GM12892 (cell line): ENCODE measurements at places on chromosomes 6 and 20.
A peak's percentile ranks its signal among the peaks of the same experiment; 100 is the strongest.

GRCh38 chr20:11467436-11467835 is 450.3 kb upstream of the BTBD3 start:
- DNase-seq: no peak

DNA sequence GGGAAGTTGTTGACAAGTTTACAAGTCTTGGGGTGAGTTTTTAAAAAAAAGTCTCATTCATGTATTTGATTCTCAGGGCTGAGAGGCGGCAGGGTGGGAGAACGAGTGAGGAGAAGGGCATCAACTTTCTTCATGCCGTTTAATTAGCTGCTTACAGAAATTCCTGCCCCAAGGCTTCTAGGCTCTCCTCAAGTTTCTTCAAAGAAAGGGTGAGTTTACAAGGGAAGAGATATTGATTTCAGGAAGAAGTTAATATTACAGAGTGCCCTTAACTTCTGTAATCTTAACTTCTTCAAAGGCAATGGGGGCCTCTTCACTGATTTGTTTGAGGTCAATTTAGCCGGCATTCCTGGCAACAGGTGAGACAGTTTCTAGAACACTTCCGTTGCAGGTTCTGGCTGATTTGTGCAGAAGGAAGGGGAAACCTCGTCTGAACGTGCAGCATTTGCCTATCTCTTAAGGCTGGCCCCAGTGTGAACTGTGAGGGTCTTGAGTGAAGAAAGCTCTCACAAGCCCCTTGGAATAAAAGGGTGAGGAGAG is 3.4 kb upstream of the COL12A1 start:
- DNase-seq: no peak

GRCh38 chr20:34458631-34459030 is 57.6 kb upstream of the DYNLRB1 start:
- no peak for DNase-seq

DNA sequence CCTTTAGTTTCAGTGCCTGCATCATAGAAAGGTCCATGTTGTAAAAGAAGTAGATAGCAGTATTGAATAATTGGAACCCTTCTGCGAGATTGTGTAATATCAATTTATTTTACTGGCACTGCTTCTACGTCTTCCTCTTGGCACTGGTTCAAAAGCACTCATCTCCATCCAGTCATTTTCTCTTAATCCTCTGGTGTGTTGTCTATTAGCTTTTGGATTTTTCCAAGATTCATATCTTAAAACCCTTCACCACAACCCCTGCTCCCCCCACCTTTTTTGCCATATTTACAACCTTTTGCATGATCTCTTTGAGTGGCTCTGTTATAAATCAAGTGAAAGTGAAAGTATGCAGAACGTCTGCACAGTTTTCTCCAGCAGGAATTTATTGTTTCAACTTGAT is 76.6 kb upstream of the HSF2 start:
- no peak for DNase-seq

GRCh38 chr20:16622501-16622900 is 49.3 kb upstream of the KIF16B start:
- no peak for DNase-seq

GRCh38 chr20:21046413-21047070 is 59.6 kb downstream of the LINC00237 start:
- no peak for DNase-seq

DNA sequence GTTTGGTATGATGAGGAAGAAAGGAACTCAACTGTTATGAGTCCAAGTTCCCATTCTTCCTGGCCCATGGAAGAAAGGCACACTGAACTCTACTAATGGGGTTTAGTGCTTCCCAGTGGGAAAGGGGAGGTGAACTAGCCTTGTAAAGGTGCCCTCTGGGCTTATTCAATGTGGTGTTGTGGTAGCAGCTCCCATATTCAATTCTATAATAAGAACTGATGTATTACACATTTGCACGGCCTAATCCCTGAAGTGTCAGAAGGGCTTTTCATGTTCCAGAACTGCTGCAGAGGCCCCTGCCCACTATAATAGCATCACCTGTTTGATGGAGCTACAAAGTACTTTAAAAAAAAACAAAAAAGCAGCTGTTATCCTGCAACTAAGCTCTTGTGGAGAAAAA is 17.1 kb downstream of the PRKN start:
- no peak for DNase-seq

GRCh38 chr6:123668063-123668462 is 31.3 kb upstream of the TRDN start:
- DNase-seq: no peak

DNA sequence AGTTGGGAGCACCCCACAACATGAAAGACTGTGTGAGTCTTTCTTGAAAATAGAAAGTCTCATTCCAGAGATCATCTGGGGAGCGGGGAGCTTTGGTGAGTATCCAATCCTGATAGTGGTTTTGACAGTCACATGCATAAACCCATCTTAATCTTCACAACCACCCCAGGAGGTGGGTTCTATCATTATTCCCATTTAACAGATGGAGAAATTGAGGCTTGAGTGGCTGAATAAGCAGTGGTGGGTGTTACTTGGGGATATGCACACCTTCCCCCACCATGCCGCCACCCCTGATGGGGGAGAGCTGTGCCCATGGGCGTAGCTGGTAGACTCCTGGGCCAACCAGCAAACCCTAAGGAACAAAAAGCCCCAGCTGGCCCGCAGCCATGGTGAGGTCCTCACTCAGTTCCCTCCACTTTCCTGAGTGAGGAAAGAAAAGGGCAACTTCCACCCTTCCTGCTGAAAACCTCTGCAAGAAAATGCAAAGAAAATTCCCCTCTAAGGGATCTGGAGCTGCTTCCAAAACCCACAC is 99.8 kb downstream of the SNX5 start:
- no peak for DNase-seq

DNA sequence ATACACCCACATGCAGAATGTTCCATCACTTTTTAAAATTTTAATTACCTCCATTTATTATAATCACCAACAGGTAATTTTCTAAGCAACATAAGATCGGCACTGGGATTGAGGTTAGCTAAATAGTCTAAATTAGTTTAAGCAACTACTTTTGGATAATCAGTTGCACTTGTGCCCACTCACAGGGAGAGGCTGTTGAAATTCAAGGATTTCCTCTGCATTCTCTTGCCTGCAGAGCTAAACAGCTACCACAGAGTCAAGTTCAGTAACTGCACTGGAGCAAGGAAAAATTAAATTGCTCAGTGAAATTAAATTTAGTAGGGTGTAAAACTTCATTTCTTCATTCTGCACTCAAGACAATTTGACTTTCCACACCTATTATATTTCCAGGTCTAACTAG is 120.7 kb upstream of the CCDC28A start:
- DNase-seq: no peak

GRCh38 chr6:166583230-166583965 is 3.1 kb downstream of the RAMACL start:
- no peak for DNase-seq

GRCh38 chr20:34010405-34010931 is 16.8 kb downstream of the RALY start:
- no peak for DNase-seq

- peak; percentile 67 for DNase-seq
Observed at GRCh38 chr20:23349338-23350195, 1.0 kb upstream of the NXT1 start.

DNA sequence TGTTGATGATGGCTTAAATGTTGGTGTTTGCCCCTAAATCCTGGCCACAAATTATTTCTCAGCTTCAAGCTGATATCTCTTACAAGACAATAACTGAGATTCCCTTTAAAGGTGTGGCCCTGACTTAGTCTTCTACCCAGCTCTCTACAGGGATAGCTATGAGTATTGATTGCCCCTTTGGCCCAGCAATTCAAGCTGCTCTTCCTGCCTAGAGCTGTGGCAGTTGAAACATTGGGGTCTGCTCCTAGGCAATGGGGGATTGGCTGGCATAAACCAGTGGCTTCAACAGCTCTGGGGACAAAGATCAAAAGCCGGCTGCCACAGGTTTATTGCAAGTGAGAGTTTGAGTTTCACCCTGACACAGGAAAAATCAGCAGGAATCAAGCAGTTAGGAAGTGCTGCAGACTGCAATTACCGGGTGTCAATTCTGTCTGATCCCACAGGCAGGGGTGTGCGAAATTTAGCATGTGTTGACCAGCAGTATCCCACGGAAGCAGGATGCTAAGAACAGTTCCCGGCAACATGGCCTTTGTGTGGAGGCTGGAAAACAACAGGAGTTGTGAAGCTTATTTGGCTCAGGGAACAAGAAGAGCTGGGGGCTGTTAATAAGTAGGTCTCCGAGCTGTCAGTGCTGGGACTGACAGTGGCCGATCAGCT is 66.2 kb upstream of the IYD start:
- no peak for DNase-seq

GRCh38 chr6:82953871-82954270 is 111.8 kb downstream of the UBE3D start:
- DNase-seq: no peak
